Karpas-422 (cell line): ENCODE measurements at places on chromosomes 1 and 21. TPM values are rescaled to one million over a fixed set of nuclear protein-coding genes. Genes with fewer than 3 reads are reported as not detected.
A peak's percentile ranks its signal among the peaks of the same experiment; 100 is the strongest.

Gene CCDC24
- total RNA-seq: 28.1 and 34.7 TPM in 2 replicates

Gene GREM2
- not detected in 2 replicates for total RNA-seq

Gene DENND2C
- total RNA-seq: 0.11 and 0.60 TPM in 2 replicates

Gene TMEM82
- total RNA-seq: not detected in 2 replicates

Gene CCDC181
- not detected in 2 replicates for total RNA-seq

- no peak for DNase-seq
Observed at GRCh38 chr1:22761821-22762220, 51.2 kb downstream of the EPHB2 start.

GRCh38 chr1:64838486-64838885, 93.6 kb downstream of the RAVER2 start:
- DNase-seq: no peak

DNA sequence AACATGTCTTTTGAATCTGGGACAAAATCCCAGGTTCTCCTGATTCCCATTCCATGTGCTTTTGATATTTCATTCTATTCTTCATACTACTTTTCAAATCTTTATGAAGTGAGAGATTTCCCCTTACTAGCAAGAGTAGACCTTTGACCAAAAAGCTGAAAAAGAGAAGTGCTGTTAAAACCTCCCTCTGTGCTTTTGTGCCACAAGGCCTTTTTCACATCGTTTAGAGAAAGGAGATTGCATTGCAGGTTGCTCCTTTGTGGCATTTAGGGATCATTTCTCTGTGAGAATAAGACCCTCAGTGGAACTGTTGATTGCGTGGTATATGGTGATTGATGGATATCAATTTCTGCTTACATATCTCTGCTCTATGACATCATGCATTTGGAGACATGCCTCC, 148.8 kb downstream of the TGFB2 start:
- no peak for DNase-seq

GRCh38 chr1:20603504-20604464, 14.9 kb downstream of the CDA start:
- peak; percentile 45 for DNase-seq

DNA sequence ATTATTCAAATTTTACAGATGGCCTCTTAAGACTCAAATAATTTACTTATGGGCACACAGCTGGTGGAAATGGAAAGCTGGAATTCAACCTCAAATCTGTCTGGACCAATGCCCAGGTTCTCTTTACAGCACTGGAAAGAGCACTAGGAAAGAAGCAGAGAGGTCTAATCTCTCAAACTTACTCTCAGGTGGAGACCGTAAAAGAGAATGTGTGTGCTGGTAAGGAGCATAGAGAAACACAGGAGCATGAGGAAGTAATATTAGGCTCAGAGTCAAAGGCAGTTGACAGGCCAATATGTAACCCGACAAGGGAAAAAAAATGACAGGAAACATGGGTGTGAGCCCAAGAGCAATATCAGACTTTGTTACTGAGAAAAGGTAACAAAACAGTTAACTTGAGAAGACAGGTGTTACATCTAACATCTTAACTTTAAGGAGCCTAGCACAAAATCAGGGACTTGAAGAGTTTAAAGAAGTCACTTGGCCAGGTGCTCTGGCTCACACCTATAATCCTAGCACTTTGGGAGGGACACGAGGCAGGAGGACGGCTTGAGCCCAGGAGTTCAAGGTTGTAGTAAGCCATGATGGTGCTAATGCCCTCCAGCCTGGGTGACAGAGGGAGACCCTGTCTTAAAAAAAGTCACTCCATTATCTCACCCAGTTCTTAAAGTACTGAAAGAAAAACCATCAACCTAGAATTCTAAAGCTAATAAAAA, 20.7 kb downstream of the PPP1R15B start:
- no peak for DNase-seq

DNA sequence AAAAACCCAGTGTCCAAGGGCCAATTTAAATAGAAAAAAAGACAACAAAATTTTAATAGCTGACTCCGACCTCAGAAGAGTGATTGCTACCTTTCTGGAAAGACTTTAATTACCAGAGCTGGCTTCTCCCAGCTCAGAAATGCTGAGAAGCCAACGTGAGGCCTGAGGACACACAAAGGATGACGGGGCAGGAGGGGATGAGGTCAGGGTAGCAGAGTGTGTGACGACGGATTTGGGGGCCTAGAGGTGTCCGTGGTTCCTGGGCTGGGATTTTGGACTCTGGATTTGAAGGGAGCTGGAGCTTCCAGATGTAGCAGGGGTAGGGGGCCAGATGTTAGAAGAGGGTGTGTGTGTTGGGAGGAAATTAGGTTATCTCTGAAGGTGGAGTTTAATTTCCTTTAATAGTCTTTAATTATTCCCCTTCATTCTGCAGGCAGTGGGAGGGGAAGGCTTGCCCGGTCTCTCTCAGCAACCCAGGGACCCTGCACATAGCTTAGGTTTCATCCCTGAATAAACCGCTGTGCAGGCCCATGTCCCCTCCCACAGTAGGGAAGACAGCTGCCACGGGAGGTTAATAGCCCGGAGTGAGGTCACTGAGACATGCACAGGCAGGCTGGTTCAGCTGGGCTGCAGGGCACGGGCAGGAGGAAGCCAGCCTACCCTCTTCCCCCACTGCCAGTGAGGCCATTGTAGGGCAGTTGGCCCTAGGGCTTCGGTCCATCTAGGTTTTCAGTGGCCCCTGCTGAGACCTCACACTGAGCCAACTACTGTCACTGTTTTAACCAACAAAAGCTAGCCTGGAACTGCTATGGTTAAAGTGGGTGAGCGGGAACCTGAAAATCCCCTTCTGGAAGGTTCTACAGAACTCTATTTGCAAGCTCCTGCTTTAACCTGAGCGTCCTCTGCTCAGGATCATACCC, 3.8 kb upstream of the PADI3 start:
- no peak for DNase-seq

- no peak for DNase-seq
Observed at GRCh38 chr1:37776946-37777516, 12.1 kb upstream of the EPHA10 start.

- DNase-seq: no peak
Observed at GRCh38 chr1:214441119-214441518, 110.3 kb downstream of the PTPN14 start.

DNA sequence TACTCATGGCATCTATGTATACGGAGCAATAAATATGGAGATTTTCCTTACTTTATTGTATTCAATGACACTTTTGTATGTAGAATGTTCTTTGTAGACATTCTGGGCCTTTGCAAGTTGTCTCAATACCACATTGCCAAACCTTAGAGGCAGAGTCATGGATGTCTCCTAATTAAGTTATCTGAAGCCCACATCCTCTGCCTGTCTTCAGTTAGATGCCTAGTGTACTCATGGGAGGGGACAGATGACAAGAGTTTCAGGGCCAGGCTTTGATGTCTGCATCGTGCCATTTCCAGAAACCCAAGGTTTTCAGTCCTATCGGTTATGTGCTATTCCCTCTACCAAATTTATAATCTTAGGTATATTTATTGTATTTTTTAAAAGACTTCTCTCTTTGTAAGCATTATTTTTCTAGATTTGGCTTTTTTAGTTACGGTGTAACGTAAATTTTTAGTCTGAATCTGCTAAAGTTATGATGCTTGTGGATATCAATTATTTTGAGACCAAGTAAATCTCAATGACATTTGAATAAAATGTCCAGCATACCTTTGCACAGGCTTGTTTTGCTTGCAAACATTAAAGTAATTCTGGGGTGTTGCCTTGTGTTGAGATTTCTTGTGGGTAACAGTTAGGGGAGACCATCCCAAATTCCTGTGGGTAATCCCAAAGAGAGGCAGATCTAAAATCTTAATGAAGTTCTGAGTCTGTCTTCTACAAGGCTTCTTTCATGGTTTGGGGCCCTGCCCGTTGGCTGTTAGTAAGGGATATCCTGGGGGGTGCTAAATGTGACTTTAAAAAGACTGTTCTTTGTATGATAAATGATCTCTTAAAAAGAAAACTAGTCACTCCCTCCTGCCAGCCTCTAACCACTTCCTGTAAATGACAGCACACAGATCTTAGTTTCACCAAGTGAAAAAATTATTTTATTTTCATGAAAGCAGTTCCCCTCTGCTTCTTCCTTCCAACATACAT, 8.0 kb upstream of the MACF1 start:
- no peak for DNase-seq
